Ovary (tissue), 10 donors: ENCODE measurements at places on chromosomes 2 and 18. TPM values are rescaled to one million over a fixed set of nuclear protein-coding genes. Genes with fewer than 3 reads are reported as not detected.

Gene SLC66A3
- 22.9 TPM for total RNA-seq

Gene USP14
- 40.3 TPM for total RNA-seq

Gene ANKRD36C
- 34.0 TPM for total RNA-seq

Gene GCG
- total RNA-seq, result not detected

Gene MARCHF4
- not detected for total RNA-seq

Gene GALNT14
- 1.8 TPM for total RNA-seq

Gene MDH1B
- 2.3 TPM for total RNA-seq

Gene MAP3K19
- total RNA-seq, result 1.3 TPM

Gene EPHA4
- 27.7 TPM for total RNA-seq

Gene CAB39
- total RNA-seq, result 60.2 TPM

Gene SALL3
- total RNA-seq, result not detected

Gene SPEG
- total RNA-seq, result 22.4 TPM

Gene RNF144A
- total RNA-seq, result 21.8 TPM

Gene RNF125
- total RNA-seq, result 1.3 TPM

Gene BOK
- total RNA-seq, result 20.6 TPM

Gene GPR75
- total RNA-seq, result 3.2 TPM

Gene CYP26B1
- 4.0 TPM for total RNA-seq

Gene SFT2D3
- total RNA-seq, result 8.2 TPM

Gene ANKRD29
- 14.6 TPM for total RNA-seq

Gene TRIM54
- total RNA-seq, result 0.12 TPM

Gene SLC4A3
- 190 TPM for total RNA-seq

Gene LRATD1
- total RNA-seq, result 9.1 TPM

Gene KCNE4
- total RNA-seq, result 8.0 TPM

Gene LRPPRC
- 72.5 TPM for total RNA-seq

Gene MYO1B
- 20.1 TPM for total RNA-seq

Gene STARD6
- total RNA-seq, result not detected

Gene ADCY3
- total RNA-seq, result 150 TPM

Gene ALPI
- not detected for total RNA-seq

Gene LINC00305
- not detected for total RNA-seq

Gene HOXD1
- total RNA-seq, result 0.52 TPM

Gene SKOR2
- not detected for total RNA-seq

Gene LYPD1
- total RNA-seq, result 77.3 TPM

Gene EHBP1
- 176 TPM for total RNA-seq

Gene AGAP1
- total RNA-seq, result 32.2 TPM

Gene THAP4
- total RNA-seq, result 54.7 TPM

Gene CNGA3
- not detected for total RNA-seq

Gene PARD6G
- total RNA-seq, result 12.3 TPM

Gene XDH
- total RNA-seq, result not detected

Gene RIT2
- not detected for total RNA-seq

Gene SCYGR3
- not detected for total RNA-seq

Gene HTR2B
- 0.73 TPM for total RNA-seq

Gene TMEM182
- total RNA-seq, result 1.6 TPM

Gene CABLES1
- total RNA-seq, result 8.4 TPM
